AG04449 (cell line): ENCODE measurements at places on chromosomes 4 and X.

DNA sequence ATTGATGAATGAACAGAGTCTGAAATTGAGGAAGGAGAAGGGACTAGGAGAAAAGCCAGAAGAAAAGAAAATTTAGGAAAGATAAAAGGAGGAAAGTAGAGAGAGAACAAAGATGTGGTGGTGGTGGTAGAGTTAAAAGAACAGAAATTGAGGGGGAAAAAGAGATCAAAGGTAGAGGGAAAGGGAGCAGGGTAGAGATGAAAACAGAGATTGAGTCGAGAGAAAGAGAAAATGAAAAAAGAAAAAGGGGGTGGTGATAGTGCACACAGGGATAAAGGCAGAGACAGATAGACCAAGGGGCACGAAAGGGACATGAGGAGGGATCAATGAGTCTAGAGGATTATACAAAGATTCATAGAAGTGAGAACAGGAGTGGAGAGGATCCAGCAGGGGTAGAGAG is 3.9 kb downstream of the ALAS2 start:
- no peak for DNase-seq

- DNase-seq = no peak
Observed at GRCh38 chrX:85084770-85085393, 81.2 kb downstream of the APOOL start.

DNA sequence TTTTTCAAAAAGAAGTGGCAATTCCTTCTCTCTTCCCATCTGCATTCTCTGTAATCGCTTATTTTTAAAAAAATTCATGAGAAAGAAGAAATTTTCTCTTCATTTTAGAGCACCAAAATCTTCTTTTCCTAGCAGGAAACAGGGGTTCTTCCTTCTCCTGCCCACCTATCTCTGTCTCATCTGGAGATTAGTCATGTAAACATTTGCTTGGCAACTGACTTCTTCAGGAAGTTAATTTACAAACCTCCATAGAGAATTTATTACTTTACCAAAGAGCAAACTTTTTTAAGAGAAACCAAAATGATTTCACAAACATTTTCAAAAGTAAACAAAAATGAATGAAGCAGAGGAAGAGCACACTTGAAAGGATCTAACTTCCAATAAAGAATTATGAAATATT is 13.5 kb downstream of the TTC29 start:
- no peak for DNase-seq

DNA sequence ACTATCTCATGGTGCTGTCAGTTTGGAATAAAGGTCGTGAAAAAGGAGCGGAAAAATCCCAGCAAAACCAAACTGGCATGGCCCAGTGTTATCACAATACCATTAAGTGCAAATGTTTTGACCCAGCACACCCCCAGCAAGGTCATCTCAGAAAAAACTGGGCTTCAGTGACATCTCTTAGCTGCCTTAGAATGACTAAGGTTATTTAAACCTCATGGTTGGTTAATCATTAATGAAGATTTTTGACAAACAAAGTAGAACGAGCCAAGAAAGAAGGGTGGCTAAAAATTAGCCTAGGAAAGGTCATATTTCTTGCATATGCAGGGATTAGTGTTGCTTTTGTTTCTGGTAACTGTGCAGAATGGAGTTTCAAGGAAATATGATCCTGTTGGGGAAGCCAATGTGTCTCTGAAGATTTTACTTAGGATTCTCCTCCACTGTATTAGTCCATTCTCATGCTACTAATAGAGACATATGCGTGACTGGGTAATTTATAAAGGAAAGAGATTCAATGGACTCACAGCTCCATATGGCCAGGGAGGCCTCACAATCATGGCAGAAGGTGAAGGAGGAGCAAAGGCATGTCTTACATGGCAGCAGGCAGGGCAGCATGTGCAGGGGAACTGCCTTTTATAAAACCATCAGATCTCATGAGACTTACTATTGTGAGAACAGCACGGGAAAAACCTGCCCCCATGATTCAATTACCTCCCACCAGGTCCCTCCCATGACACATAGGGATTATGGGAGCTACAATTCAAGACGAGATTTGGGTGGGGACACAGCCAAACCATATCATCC is 83.5 kb downstream of the CHRNA9 start:
- DNase-seq = no peak

- DNase-seq = no peak
Observed at GRCh38 chrX:121365572-121366161, 318.3 kb downstream of the GLUD2 start.

GRCh38 chr4:40811956-40812355 is 62.2 kb downstream of the NSUN7 start:
- no peak for DNase-seq

GRCh38 chr4:157226601-157227000 is 6.1 kb downstream of the GRIA2 start:
- DNase-seq = no peak

DNA sequence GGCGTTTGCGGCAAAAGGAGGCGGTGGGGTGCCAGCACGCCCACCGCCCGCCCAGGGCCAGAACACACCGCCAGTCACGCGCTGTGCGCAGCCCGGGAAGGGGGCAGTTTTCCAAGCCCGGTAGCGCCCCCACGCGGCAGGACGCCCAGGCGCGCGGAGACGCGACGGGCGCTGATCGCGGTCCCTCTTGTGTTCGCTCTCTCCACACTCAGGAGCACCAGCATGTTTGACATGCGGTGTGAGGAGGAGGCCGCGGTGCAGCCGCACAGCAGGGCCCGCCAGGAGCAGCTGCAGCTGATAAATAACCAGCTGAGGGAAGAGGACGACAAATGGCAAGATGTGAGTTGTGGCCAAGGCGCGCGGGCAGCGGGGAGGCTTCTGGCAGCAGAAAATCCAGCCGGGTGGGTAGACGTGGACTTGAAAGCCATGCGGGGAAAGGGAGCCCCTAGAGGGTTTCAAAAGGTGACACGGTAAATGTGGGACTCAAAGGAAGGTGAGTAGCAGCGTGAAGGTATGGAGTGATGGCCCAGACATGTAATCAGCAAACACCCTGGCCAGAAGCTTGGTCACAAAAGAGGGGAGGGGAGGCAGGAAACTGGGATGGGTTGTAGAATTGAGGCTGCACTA is 104.1 kb downstream of the PHOX2B start:
- no peak for DNase-seq

DNA sequence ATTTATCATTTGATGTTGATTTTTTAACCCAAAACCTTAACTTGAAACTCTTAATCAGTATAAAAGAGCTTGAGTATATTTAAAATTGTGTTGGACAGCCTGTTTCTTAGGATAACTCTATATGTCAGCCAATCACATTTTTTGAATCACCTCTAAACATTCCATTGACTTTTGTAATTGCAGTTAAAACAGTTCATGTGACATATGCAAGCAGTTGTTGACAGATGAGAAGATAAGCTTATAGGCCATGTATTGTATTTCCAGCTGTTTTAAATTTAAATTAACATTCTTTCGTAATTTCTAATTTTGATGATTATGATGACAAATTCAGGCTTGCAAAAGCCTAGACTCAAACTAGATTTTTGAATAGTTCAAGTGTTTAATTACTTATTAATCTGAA is 17.4 kb downstream of the VEGFC start:
- no peak for DNase-seq

DNA sequence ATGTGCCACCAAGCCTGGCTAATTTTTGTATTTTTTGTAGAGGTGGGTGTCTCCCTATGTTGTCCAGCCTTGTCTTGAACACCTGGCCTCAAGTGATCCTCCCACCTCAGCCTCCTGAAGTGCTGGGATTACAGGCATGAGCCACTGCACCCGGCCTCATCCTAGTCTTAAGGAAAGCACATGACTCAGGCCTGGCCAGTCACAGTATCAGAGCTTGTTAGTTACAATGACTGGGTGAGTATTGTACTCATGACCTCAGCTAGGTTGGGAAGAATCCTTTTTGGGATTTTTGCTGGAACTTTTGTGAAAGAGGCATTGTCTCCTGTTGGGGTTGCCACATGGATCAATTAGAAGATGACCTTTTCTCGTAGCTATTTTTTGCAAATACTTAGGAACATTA is 292.8 kb downstream of the RAPGEF2 start:
- DNase-seq = no peak

DNA sequence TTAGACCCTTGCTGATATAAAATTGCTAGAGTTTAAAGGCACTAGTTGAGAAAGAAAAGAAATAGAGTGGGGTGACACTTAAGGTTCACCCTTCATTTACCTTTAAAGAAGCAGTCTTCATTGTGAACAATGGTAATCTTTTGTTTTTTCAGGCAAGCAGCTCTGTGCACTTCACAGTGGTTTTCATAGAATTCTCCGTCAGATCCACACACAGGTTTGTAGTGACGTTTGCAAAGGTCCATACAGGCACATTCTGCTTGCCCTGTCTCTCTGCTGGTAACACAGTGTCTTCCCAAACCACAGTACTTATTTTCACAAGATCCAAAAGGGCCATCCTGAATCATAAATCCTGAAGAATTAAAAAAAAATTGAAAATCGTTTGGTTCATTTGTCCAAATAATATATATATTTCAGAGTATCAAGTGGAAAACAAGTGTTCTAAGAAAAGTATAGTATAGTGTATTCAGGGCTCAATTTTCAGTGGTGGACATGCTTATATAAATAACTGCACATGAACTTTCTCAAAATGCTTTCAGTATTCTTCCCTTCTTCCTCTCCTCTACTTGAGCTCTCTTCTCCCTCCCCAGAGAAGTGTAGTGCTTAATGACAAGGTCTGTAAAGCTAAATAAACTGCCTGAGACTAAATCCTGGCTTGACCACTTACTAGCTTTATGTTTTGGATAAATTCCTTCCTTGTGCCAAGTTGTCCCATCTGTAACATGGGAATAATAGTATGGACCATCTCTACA is 243.3 kb downstream of the FSTL5 start:
- no peak for DNase-seq

- DNase-seq = no peak
Observed at GRCh38 chrX:42466332-42467046, 311.5 kb downstream of the PPP1R2C start.

GRCh38 chr4:70838204-70838603 is 1.5 kb downstream of the GRSF1 start:
- no peak for DNase-seq

DNA sequence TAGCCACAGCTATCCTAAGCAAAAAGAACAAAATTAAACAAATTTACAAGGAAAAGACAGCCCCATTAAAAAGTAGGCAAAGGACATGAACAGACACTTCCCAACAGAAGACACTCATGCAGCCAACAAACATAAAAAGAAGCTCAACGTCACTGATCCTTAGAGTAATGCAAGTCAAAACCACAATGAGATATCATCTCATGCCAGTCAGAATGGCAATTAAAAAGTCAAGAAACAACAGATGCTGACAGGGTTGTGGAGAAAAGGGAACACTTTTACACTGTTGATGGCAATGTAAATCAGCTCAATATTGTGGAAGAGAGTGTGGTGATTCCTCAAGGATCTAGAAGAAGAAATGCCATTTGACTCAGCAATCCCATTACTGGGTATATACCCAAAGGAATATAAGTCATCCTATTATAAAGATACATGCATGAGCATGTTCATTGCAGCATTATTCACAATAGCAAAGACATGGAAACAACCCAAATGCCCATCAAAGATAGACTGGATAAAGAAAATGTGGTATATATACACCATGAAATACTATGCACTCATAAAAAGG is 163.0 kb upstream of the TET2 start:
- no peak for DNase-seq

DNA sequence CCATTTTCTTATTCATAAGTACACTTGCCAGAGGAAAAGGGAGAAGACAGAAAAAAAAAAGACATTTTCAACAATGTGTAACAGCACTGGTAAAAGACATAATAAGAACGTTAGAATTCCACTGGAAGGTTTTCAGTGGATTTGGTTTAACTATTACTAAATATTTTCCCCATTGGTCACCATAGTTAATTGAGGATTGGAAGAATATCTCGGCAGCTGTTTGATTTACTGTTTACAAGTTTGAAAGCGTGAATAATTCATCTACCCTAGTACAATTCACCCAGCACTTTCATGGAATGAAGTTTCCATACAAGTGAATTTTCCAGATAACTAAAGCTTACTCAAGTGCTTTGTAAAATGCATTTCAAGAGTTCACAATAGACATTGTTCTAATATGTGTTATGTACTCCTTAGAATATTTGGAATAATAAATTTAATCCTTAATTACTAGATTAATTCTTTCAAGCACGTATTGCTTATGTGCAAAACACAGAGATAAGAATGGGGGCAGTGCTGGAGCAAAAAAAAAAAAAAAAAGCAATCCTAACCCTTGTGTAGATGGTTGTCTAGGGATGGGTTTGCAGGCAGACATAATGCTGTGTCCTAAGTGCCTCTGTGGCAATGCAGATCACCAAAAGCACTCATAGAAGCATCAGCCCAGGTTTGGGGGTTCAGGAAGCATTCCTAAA is 57.1 kb downstream of the ENPEP start:
- no peak for DNase-seq

DNA sequence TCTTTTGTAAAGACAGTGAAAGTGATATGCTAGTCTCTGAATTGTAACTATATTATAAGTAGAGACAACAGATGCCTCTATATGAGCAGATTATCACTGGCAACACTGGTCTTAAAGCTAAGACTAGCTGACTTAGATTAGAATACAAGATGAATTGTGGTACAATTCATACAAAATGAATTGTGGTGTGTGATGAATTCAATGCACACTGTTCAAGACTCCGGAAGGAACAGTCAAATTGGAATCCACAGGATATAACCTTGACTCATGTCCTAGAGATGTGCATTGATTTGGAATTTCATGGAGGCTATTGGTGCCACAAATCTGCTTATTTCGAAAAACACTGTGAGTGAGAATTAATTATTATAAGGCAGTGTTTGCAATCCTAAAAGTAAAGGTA is 701.8 kb downstream of the PCDH7 start:
- no peak for DNase-seq

GRCh38 chr4:2075987-2076907 is 17.1 kb downstream of the NAT8L start:
- no peak for DNase-seq

GRCh38 chr4:141534985-141535384 is 101.4 kb upstream of the IL15 start:
- no peak for DNase-seq

DNA sequence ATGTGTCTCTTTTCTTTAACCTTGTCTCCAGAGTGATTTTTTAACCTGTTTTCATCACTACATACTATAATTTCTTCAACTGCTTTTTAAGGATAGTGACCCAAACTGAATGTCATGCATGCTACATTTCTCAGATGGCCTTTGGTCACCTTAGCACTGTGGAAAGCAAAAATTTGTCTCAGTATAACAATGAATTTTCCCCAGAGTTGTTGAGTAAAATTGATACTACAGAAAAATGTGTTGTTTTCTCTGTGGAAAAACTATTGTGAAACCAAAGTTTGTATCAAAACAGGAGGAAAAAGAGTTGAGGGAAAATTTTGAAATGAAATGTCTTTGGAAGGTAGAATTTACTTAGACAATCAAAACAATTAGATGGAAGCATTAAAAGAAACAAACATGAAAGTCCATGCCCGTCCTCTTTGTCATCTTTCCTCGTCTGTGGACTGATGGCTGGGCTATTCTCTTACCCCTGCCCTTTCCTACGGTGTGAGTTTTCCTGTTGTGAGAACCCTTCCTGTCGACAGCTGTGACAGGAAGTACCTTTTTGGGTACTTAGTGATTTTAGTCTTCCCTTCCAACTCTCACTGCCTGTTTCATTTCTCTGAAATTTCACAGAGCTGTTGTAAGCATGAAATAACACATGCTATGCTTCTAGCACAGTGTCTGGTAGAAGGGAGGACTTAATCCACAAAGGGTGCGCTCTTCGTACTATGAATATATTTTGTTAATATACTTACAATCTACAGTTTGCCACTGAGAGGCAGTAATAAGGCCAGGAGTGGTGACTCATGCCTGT is 50.8 kb downstream of the LRP2BP start:
- no peak for DNase-seq

GRCh38 chrX:122512561-122513072 is 671.5 kb upstream of the GRIA3 start:
- no peak for DNase-seq
